ENCODE measurements at places on chromosomes 7 and 10. TPM values are rescaled to one million over a fixed set of nuclear protein-coding genes. Genes with fewer than 3 reads are reported as not detected.

Gene AGAP4
- 31.4 TPM for total RNA-seq

Gene HTR7
- total RNA-seq = not detected

Gene PRKCQ
- 0.73 TPM for total RNA-seq

Gene ZNF25
- total RNA-seq = 2.8 TPM

Gene AGBL3
- 5.4 TPM for total RNA-seq

Gene SH2B2
- 3.7 TPM for total RNA-seq

DNA sequence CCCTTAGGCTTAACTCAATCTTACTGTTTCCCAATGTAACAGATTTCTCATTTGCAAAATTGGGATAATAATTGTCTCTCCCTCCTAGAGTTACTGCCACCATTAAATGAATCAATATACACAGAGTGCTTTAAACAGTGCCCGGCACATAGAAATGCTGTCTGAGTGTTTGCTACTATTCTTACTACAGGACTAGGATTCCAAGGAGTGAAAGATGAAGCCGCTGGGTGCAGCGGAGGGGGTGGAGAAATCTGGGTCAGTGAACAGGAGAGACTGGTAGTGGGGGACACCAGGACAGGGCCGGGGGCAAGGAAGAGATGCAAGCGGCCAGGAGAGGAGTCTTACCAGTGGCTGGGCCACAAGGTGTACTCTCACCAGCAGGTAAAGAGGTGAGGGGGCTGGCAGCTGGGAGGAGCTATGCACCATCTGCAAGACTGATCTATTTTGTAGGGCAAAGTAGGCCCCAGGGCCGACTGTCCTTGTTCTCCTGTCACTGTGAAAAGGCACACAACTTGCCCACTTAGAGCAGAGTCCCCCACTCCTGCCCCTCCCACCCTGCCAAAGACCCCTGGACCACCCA lies 18.5 kb upstream of the PRRT4 start:
- DNase-seq = no peak

GRCh38 chr7:154916381-154916780 lies 86.5 kb downstream of the PAXIP1 start:
- no peak for DNase-seq

DNA sequence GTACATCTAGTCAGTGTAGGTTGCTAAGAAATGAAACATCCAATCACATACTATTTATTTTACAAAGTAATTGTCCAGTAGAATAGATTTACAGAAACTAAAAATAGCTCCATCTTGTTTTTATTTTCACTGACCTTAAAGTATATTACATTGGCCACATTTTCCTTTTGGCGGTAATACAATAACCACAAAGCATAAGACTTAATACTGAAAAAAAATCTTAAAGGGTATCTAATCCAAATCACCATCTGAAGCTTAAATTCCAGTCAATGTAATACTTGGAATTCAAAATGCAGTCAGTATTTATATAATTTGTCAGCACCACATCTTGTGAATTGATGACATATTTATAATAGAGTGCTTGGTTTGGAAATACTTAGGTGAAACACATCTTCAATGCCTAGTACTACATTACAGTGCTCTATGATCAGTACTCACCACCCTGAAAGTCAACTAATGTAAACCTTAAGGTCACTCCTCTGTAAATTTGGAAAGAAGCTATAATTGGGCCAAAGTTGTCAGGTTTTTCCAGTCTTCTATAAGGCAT lies 8.9 kb downstream of the ANKMY2 start:
- no peak for DNase-seq

GRCh38 chr7:63073286-63073685 lies 925.4 kb upstream of the ZNF722 start:
- DNase-seq = no peak

DNA sequence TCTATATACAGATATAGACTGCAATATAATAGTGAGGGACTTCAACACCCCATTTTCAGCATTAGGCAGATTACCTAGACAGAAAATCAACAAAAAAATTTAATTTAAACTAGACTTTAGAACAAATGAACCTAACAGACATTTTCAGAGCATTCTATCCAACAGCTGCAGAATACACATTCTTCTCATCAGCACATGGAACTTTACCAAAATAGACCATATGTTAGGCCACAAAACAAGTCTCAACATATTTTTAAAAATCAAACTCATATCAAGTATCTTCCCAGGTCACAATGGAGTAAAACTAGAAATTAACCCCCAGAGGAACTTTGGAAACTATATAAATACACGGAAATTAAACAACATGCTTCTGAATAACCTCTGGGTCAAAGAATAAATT lies 169.6 kb downstream of the MTERF1 start:
- no peak for DNase-seq

GRCh38 chr7:92797693-92798092 lies 38.7 kb downstream of the CDK6 start:
- no peak for DNase-seq

GRCh38 chr7:27124096-27124901 lies 6.3 kb downstream of the HOXA4 start:
- DNase-seq = no peak

DNA sequence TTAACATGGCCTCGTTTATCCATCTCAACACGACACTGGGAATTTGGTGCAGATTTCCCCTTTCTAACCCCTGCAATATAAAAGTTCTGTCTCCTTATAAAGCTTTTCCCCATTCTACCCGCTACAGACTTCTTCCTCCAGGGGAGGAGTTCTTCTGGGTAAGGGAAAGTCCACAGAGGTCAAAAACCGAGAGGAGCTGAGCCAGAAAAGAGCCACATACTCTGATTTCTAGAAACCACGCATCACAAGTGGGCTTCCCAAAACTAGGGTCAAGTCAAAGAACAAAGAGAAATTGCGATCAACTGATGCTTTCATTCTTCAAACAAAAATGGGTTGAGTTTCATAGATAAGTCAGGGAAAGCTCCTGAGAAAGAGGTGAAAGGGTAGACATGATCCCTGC lies 6.8 kb downstream of the IL6 start:
- DNase-seq = no peak

DNA sequence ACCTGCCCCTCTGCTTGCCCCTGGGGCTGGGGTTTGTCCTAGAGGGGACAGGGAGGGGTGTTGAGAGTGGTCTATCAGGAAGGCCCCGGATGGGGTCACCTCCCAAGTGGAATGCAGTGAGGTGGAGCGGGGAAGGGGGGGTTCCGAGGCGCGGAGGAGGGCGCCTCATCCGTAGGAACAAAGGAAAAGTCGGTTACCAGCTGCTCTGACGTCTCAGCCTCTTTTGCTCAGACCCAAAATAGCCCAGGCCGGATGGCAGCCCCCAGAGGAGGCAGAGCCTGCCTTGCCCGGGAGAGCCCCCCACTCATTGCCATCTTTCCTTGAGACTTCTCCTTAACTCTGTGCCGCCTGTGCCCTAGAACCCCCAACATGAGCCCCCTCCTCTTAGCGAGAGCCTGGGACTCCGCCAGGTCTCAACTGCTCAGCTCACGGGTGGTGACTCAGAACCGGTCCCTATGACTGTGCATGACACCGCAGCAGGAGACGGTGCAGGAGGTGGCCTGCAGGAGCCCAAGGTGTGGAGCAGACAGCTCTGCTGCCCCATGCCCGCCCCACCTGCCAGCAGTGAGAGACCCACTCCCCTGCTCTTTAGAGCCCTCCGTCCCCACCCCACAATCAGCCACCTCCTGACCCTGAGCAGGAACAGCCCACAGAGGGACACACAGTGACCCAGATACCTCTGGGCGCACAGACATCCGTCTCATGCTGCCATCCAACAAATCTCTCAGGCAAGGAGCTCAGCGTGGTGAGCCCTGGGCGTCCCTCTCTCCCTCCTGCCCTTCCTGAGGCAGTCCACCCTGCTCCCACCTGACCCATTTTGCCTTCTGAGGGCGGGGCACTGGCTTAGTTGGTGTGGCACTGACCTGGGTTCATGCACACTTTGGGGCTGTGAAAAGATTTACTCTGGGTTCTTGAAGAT lies 13.1 kb downstream of the STX1A start:
- peak; percentile 62 for DNase-seq

GRCh38 chr10:104559935-104560334 lies 81.2 kb upstream of the SORCS3 start:
- no peak for DNase-seq

DNA sequence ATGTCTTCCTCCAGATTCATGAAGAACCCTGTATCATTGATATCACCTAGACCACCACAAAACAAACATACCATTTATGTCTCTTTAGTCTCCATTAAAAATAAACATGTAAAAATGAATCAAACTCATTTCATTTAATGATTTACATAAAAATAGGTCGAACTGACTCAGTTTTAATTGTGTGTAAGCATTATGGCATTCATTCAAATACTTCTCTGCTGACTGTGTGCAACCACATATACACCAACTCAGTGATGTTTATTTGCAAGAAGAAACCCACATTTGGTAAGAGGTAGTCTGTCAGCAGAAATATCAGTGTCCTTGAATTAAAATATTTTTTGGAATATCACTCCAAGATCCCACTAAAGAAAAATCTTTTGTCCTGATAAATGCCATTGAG lies 30.5 kb downstream of the ABCB1 start:
- DNase-seq = no peak

DNA sequence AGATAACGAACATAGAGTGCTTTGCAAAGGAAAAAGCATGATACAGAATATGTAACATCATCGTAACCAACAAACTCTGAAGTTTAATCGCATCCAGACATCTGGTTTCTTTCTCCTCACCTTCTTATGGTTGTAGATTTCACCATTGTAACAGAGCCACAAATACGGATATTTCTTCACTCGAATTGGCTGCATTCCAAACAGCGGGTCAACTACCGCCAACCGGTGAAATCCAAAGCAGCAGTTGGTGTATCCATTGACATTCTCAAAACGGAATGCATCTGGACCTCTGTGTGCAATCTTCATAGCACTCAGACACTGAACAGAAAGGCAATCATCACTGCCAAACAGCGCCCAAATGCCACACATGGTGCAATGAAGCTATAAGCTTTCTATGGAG lies 3.4 kb downstream of the ASNS start:
- no peak for DNase-seq

DNA sequence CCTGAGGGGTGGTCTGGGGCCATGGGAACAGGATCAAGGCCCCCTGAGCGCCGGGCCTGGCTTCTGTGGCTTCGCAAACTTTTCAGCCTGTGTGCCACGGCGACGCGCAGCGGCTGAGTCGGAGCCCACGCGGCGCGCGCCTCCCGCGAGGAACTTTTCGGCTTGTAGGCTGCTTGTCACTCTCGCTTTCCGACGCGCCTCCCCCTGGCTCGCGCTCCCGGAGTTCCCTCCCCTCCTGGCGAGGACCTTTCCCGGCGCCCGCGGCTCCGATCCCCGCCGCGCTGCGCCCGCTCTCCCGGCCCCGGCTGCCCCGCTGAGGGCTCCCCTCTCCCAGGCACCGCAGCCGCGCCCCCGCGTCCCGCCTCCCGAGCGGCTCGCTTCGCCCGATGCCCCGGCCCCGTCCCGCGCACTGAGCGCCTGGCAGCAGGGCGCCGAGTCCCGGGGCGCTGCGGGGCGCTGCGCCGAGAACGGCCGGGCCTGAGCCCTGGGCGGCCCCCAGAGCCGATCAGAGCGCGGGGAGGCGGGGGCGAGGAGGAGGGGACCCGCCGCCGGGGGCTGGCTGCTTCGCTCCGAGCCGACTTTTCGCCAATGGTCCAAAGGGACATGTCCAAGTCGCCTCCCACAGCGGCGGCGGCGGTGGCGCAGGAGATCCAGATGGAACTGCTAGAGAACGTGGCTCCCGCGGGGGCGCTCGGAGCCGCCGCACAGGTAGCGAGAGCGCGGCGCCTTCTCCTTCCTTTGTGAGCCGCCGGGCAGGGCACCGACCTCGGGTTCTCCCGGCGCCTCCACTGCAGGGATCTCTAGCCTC lies at the start of gene CACNB2:
TSS of gene CACNB2 (plus strand) at position 276 of the 808 bp plus-strand sequence.
- DNase-seq = no peak

- no peak for DNase-seq
Observed at GRCh38 chr10:35614312-35614711, 9.2 kb downstream of the GJD4 start.

- no peak for DNase-seq
Observed at GRCh38 chr7:10474048-10474447, 499.6 kb upstream of the PHF14 start.
